ENCODE measurements at places on chromosomes 3 and 15. TPM values are rescaled to one million over a fixed set of nuclear protein-coding genes. Genes with fewer than 3 reads are reported as not detected.

GRCh38 chr3:86239946-86240345 lies 751.0 kb downstream of the VGLL3 start:
- no peaks in the 10 kb centered on the region for H3K27me3 ChIP-seq
- H3K4me3 ChIP-seq: no peak overlapping the region
- no peak overlapping the region for H3K27ac ChIP-seq
- no peak for DNase-seq
- no peaks in the 10 kb centered on the region for H3K36me3 ChIP-seq
- H3K4me1 ChIP-seq: no peaks in the 10 kb centered on the region

GP5 gene
- under 0.01 TPM for total RNA-seq

- peak; percentile 47 for DNase-seq
- no peaks in the 10 kb centered on the region for H3K27me3 ChIP-seq
- no peaks in the 10 kb centered on the region for H3K36me3 ChIP-seq
- H3K27ac ChIP-seq: no peak overlapping the region
Measured at GRCh38 chr15:35458176-35458856, 87.6 kb downstream of the DPH6 start.

GRCh38 chr15:85452436-85452835 lies 72.0 kb downstream of the AKAP13 start:
- H3K27ac ChIP-seq: no peak overlapping the region
- H3K36me3 ChIP-seq: no peaks in the 10 kb centered on the region
- no peaks in the 10 kb centered on the region for H3K4me1 ChIP-seq
- H3K27me3 ChIP-seq: no peaks in the 10 kb centered on the region
- no peak for DNase-seq

ZKSCAN7 gene
- 4.7 TPM for total RNA-seq

GRCh38 chr3:161289174-161289573 lies 68.1 kb downstream of the NMD3 start:
- H3K27ac ChIP-seq: no peak overlapping the region
- no peaks in the 10 kb centered on the region for H3K36me3 ChIP-seq
- H3K27me3 ChIP-seq: no peaks in the 10 kb centered on the region
- DNase-seq: no peak

- no peaks in the 10 kb centered on the region for H3K27me3 ChIP-seq
- H3K36me3 ChIP-seq: peaks cover 23% of the 10 kb centered on the region
- peaks cover 11% of the 10 kb centered on the region for H3K4me1 ChIP-seq
- H3K27ac ChIP-seq: peak overlapping the region; percentile 42
Measured at GRCh38 chr3:124791639-124792151, 61.4 kb downstream of the UMPS start.

Measured in IMR-90 (cell line).